ENCODE measurements at places on chromosomes 11 and 22.

GRCh38 chr22:35299217-35299672, 449 bp upstream of the TOM1 start:
- DNase-seq = no peak

DNA sequence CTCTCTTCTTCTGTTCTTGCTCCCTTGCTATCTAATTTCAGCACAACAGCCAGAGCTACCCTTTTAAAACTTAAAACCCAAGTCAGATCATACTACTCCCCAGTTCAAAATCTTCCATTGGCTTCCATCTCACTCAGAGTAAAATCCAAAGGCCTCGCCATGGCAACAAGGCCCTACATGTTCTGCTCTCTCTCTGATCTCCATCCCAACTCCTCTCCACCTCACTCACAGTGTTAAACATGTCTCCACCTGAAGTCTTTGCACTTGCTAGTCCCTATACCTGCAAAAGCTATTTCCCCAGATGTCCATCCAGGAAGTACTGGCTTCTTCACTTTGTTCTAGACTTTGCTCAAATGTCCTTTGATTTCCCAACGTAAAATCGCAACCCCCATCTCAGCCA, 3.0 kb upstream of the GRAP2 start:
- DNase-seq = no peak

GRCh38 chr11:61361237-61361740, 393 bp downstream of the CYB561A3 start:
- no peak for DNase-seq

DNA sequence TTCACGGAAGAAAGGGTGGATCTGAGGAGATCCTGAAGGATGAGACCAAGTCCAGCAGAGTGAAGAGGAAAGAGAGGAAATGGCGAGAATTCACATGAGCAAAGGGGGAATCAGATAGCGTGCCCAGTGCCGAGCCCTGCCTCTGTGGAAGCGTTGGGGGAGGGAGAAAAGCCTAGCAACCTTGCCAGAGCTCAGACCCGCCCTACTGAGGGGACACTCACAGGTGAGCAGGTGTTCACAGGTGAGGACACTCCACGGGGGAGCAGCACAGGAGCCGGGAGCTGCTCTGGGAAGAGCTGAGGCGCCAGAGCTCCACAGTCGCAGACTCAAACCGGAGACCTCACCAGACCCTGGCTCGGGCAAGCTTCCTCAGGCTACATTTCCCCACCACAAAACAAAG, 56.2 kb downstream of the MICAL3 start:
- peak; percentile 3 for DNase-seq

DNA sequence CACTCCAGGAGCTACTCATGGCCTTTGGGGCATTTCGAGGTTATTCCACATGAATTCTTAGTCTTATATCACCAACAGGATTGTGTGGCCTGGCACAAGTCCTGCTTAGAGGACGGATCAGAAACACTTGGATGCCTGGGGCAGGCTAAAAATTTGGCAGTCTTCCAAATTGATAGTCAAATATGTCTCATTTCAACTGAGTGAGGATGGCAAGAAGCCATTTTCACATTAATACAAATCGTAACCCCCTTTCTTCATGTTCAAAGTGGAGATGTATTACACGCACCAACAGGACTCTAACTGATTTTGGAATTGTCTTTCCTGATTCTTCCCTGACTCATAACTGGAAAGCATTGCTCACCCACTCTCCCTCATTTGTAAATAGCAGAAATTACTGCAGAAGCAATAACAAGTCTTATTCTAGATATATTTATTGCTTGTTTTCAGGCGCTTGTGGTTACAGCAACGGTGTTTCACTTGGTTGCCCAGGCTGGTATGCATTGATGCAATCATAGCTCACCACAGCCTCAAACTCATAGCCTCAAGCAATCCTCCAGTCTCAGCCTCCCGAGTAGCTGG, 10.3 kb upstream of the CCDC86 start:
- no peak for DNase-seq

GRCh38 chr11:103907548-103908455, 128.6 kb upstream of the DDI1 start:
- DNase-seq = no peak
